ENCODE measurements at places on chromosomes 4 and X.

DNA sequence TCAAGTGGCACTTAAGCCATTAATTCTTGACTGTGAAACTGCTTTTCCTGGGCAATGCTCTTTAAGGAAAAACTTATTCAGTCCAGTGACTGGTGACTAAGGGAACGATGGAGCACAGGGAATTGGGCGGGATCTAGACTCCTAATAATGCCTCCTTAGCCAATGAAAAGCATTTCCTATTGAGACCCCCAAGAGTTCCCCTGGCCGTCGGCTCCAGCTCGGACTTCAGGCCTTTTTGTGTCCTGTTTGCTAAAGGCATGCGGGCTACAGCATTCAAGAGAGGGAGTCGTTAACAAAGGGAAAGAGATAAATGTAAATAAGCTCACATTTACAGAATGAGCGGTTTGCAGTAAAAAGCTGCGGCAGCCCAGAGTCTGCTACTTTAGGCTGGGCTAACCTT lies at the start of gene LPAR4:
TSS of gene LPAR4 (plus strand) at position 232 of the 400 bp plus-strand sequence. CDS start 7,150 bp downstream, outside the sequence.
- no peak for DNase-seq

- DNase-seq = peak; percentile 23
Measured at GRCh38 chrX:133005042-133005441, 46.6 kb upstream of the HS6ST2 start.

DNA sequence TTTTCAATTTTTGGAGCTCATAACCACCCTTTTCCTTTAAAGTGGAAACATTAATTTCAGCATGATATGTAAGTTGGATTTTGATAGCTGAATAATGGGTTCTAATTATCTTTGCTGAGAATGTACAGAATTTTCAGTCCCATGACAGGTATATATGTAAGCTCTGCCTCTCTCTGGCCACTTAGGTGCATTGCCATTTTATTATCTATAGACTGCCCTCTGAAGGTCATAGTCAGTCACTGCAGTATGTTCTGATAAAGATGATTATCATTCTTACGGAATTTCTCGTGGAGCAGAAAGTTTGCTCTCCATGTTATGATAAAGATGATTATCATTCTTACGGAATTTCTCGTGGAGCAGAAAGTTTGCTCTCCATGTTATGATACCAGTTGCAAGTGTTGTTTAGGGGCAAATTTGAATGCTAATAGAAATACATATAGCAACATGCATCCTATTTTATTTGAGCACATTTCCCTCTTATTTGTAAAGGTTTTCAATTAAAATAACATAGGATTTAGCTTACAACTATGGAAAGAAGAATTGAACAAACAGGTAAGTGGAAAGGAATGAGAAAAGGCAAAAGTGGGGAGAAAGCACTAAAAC lies 10.4 kb downstream of the AFP start:
- DNase-seq = peak; percentile 59

- DNase-seq = no peak
Measured at GRCh38 chrX:97482666-97483300, 599.1 kb downstream of the RPA4 start.

- no peak for DNase-seq
Measured at GRCh38 chr4:127421437-127421836, 211.3 kb upstream of the INTU start.

DNA sequence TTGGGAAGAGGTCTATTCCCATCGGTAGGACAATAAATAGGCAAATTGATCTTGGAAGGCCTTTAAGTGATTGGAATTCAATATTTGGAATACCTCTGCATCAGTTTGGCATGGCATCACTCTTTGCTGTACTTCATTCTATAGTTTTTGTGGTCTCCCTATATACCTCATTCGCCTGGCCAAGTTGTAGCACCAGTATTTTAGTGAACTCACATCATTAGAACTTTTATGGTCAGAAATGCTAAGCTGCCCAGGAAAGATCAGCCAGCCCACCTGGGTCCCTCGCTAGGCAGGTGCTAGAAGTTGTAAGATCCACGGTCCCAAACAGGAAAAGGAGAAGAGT lies 40.3 kb downstream of the ZCCHC13 start:
- no peak for DNase-seq

- DNase-seq = no peak
Measured at GRCh38 chr4:1517592-1518411, 111.6 kb upstream of the NKX1-1 start.

GRCh38 chr4:184335520-184335919 lies 117.8 kb upstream of the ENPP6 start:
- no peak for DNase-seq

- peak; percentile 43 for DNase-seq
Measured at GRCh38 chr4:46648088-46648744, 258.3 kb upstream of the GABRA2 start.

GRCh38 chr4:169682372-169683047 lies 62.1 kb downstream of the CLCN3 start:
- no peak for DNase-seq

DNA sequence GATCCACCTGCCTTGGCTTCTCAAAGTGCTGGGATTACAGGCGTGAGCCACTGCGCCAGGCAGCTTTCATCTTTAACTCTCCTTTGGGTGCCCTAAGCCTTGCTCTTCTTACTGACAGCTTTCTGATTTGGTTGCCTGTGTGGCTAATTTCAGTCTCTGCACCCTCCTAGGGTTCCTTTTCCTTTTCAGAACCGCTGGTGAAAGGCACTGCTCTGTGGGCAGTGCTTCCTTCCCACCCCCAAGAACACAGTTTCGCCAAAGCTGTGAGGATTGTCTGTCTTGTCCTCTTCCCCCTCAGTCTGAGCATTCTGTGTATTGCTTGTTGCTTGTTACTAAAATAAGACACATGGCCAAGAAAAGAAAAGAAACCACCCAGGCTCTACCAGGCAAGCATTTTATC lies 101.4 kb upstream of the FRMPD3 start:
- DNase-seq = no peak

DNA sequence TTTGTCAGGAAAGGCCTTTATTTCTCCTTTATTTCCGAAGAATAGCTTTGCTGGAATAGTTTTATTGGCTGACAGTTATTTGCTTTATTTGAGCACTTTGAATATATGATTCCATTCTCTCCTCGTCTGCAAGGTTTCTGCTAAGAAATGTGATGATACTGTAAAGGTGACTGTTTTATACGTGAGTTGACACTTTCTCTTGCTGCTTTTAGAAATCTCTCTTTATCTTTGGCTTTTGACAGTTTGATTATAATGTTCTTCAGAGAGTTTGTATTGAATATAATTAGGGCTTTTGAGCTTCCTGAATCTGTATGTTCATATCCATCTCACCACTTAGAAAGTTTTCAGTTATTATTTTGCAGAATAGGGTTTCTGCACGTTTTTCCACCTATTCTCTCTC lies 1003.7 kb upstream of the SLIT2 start:
- DNase-seq = no peak

DNA sequence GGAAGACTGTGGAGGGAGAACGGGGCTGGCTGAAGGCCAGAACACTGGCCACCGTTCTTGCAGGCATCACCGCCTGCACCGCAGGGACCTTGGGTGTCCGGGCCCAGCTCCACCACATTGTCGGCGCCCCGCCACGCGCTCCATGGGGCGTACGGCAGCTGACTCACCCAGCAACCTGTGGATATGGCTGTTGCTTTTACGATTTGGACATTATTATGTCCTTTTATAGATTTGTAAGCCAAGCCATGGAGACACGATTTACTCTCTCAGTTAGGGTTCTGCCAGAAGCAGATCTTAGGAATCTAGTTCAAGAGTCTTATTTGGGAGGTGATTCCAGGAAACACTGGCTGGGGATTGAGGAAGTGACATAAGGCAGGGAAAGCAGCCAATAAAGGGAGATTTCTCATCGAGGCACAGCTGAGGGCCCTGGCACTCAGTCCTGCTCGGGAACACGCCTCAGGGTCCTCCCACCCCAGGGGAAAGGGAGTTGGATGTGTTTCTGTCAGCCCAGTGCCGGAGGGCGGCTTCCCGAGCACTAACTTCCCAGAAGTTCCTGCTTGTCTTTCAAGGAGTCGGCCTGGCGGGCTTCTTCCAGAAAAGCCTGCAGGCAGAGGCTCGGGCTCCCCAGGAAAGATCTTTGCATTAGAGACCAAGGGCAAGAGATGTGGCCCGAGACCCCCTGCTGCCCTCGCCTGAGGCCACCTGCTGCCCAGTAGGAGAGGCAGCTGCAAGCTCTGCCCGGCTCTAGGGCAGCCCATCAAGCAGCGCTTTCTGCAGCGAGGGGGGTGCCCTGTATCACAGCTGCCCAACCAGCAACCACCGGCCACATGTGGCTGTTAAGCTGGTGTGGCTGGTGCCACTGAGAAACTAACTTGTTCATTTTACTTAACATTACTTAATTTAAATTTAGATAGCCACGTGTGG lies 52.9 kb downstream of the CRMP1 start:
- no peak for DNase-seq

- no peak for DNase-seq
Measured at GRCh38 chr4:169271692-169272007, 894 bp upstream of the SH3RF1 start.

DNA sequence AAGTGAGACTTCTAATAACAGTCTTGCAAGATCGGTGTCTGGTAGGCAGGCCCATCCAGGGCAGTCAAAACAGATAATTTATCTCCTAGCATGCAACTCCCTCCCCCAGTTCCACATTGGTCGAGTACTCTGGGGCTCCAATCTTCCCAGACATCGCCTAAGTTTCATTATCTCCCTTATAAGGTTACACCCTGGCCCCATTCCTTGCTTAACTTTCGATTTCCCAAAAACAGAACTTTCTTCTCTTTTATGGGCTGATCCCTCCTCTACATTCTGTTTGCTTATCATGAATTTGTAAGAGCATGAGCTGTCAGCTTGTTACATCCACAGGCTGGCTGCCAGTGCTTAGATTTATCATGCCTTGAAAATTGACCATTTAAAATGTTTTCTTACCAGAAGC lies 471.3 kb downstream of the TECRL start:
- DNase-seq = no peak

DNA sequence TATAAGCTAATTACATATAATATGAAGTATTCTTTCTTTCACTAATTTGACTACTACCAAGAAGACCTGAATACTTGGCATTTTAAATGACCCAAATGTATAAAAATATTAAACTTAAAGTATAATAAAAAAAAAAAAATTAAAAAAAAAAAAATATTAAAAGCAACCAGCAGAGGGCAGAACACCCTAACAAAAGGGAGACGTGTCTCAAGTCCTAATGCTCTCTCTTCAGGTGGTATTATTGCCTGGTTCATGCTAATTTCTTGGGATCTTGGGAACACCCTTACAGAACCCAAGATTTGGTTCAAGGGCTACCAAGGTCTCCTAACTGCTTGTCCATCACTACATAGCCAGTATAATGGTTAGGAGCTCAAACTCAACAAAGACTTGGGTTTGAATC lies 754.8 kb downstream of the RAB28 start:
- peak; percentile 6 for DNase-seq

DNA sequence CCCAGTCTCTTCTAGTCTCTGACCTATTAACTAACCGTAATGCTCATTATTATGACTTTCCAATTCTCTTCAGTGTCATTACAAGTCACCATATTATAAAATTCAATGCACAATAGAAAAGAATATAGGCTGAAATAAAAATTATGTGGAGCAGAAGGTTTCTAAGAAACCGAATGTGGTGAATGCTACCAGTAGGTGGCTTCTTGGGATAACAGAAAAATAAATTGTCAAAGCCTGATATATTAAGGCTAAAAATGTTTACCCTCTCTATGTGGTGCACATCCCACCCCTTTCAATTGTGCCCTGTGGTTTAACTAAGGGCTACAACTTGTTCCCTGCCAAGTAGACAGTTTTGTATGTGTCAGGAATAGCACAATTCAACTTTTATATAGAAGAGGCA lies 624.6 kb upstream of the TECRL start:
- no peak for DNase-seq

GRCh38 chrX:3504916-3505315 lies 158.5 kb upstream of the MXRA5 start:
- no peak for DNase-seq

- no peak for DNase-seq
Measured at GRCh38 chr4:159101988-159102621, 774 bp upstream of the RAPGEF2 start.

- peak; percentile 38 for DNase-seq
Measured at GRCh38 chrX:110132450-110133114, 129.7 kb downstream of the TMEM164 start.

DNA sequence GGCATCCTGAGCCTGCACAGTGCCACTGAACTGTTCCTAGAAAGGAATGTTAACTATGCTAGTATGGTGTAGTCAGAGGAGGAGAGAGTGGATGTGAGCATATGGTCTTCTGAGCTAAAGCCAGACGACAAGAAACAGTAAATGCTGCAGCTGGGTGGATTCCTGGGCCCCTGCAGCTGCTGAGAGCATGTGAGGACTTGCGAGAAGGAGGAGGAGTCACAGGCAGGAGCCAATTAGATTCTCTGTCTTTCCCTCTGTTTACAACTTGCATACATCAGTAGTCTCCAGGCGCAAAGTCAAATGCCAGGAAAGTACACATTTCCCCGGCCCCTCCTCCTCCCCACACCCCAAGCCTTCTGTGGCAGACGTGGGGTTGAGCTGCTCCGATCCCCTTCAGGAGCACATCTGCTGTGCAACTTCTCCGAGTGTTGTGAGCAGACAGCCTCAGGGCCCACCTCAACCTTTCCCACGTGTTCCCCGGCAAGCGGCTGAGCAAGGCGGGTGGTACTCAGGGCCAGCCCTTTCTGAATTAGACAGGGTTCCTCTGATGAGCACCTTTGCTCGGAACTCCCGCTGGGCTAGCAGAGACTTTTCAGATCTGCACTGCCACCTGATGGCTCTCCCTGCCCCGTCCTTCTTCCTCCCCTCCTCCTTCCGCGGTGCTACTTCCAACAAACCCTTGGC lies 108.7 kb upstream of the ATP6AP2 start:
- DNase-seq = peak; percentile 12

GRCh38 chrX:26203561-26203960 lies 11.3 kb downstream of the MAGEB6 start:
- no peak for DNase-seq

DNA sequence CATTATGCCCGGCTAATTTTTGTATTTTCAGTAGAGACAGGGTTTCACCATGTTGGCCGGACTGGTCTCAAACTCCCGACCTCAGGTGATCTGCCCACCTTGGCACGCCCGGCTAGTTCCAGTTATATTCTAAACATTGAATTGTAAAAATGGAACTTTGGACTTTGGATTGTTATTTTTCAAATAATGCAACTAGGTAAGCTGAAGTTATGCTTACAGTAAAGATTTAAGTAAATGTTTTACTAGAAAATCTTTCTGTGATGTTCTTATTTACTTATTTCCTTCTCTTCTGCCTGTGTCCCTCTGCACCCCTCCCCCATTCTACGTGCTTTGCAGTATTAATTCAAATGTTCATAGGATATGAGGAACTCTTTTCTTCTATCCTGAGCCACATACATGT lies 26.1 kb downstream of the GK start:
- DNase-seq = no peak

- no peak for DNase-seq
Measured at GRCh38 chrX:5324546-5324945, 904.1 kb downstream of the NLGN4X start.

DNA sequence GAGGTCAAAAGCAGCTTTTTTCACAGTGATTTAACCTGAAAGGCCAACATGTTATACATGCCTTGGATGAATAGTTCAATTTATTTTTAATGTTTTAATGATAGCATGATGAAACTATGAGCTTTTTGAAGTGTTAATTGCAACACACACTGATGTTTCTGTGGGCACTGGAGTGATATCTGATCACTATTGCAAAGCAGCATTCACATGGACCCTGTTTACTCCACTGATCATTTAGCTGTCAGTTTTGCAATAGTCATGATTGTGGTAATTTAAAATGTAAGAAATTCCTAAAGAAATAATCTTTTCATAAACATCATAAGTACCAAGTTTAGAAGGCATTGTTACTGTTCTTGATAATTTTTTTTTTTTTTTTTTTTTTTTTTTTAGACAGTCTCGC lies 74.1 kb downstream of the ARSJ start:
- no peak for DNase-seq

- DNase-seq = no peak
Measured at GRCh38 chrX:1480082-1480785, 27.5 kb upstream of the ASMTL start.
